SW 1271 (cell line): ENCODE measurements at places on chromosomes 6 and 20.

DNA sequence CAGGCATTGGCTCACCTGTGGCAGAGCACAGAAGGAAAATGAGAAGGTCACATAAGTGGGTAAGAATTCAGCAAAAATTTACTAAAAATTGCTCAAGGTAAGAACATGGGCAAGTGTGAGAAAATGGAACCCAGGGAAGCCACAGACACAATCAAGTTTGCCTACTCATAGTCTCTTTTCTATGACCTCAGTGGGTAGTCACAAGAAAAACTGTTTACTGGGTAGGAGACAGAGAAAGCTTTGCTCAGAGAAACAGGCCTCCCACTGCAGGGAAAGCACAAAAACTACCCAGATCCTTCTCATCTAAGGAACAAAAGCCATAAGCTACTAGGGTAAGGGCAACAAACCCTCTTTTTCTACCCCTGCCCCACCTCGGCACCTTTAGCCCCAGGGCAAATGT lies 35.2 kb downstream of the FAM184A start:
- no peak for DNase-seq

DNA sequence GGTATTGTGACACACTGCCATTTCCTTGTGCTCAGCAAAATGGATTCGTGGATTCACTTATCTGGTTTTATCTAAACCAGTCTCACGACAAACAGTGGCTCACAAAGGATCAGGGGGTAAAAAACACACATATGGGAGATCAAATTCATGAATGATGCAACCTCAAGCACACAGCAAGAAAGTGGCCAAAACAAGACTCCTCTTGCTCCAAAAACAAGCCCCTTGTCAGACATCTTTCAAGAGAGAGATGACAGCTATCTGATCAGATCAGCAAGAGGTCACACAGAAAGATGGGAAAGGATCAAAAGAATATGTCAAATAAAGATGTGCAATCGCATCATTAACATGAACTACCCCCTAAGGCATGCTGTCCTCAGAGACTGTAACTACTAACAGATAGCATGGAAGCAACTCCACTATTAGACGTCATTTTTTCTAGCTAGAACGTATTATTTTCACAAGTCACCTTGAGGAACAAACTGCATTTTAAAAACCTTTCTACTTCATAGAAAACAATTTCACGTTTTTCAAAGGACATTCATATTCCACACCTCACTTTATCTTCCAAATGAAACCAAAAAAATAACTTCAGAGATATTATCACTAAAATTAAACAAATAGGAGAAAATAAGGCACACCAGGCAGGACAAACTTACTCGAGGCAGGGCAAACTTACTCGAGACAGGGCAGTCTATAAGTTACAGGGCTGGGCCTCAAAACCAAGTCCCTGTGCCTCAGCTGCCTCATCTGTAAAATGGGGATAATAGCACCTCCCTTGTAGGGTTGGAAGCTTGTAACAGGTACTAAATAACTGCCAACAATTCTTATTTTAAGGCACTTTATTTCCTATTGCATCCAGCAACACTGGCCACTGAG lies 122.3 kb downstream of the PREX1 start:
- DNase-seq, result no peak

GRCh38 chr6:7440476-7440875 lies 50.9 kb downstream of the RIOK1 start:
- DNase-seq, result no peak

DNA sequence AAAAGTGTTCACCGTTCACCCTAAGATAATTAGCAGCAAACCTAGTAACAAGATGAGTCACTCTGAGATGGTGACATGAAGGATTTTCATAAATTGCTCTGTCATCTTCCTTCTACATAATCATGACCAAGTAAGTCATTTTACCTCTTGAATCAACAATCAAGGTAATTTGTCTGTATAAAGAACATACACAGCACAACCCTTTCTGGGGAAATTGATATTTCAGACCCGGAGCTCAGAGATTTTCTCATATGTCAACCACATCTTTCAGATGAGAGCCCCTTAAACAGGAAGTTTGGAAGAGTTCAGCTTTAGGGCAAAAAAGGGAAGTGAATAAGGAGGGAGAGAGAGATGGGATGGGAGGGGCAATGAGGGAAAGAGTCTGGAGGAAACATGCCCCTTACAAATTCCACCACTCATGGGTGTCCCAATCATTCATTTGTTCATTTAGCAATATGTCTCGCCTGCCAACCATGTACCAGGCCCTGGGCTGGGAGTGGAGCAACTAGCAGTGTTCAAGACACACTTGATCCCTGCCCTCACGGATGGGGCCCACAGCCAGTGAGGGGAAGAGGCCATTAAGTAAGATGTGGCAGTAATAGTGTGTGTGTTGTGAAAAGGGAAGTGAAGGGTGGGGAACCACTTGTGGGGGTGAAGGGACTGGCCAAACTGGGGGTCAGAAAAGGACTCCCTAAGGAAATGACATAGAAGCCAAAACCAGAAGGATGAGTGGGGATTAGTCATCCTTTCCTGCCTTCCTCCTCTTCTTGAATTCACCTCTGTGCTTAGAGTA lies 190.9 kb downstream of the MAFB start:
- no peak for DNase-seq

- DNase-seq, result no peak
These were observed 292.2 kb upstream of the JAG1 start for GRCh38 chr20:10965936-10966470.

DNA sequence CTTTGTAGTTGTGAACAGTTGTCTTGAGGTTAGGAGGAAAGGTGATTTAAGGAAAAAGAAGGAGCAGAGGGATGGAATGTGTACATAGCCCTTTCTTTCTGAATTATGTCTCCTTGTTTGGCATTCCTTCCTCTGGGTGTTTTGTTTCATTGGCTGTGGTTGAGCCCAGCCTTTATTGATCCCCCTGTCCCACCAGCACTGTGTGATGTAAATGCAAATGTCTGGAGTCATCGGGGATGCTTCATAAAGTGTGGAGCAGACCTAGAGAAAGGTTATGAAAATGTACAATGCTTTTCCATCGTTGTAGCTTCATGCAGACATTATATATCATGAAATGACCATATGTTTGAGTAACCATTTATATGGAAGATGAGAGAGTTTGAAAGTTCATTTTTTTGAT lies 164.5 kb downstream of the PLCB1 start:
- DNase-seq, result no peak

DNA sequence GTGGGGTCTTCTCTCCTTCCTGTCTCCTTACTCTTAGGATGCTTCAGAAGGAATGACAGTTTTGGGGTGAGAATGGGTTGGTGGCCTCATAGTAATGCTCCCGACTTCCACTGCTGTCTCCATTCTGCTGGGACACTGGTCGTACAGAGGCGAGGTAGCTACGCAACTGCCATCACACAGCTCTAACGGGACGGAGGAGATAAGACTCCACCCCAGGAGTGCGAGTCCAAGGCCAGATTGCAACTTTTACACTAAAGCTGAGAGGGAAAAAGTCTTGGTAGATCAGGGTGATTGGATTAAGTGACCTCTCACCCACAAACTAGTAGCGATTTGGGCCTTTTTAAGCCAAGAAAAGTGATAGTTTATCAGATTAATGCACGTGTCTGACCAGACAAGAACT lies 1.8 kb upstream of the PRR18 start:
- no peak for DNase-seq

GRCh38 chr6:62980093-62980492 lies 231.2 kb upstream of the FKBP1C start:
- no peak for DNase-seq

DNA sequence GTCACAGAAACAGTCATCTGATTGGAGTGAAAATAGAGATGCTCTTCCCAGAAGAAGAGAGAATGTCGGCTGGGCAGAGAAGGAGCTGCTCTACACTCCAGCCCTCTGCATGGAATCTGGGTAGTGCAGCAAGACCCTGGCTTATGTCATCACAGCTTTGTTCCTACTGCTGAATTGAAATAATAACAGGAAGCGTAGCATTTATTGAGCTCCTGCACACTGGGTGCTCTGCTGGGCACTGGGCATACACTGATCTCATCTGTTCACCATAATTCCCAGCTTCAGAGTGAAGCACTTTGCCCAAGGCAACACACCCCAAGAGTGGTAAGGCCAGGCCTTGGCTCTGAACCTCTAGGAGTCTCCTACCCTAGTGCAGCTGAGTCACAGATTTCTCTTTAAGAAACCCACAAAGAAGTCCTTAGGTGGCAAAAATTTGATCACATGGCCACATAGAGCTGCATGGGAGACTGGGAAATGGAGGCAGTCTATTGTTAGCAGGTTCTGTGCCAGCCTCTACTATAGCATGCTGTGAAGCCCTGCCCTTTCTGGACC lies 3.9 kb upstream of the SDCBP2 start:
- DNase-seq, result no peak

DNA sequence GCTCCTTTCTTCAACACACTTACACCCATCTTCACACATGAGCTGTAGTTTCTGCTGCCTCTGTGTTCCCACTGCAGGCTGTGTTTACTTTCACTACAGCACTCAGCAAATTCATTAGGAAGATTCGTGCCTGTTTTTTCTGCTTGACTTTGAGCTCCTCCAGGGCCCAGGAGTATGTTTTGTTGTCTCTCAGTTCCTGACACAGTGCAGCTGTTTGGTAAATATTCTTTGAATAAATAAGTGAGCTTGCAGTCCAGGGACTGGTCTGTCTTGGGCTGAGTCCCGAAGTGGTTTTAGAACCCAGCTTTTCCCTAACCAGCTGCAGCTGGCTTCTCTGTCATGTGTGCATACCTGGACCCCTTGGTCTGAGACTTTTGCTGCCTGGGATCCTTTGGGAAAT lies 46.6 kb upstream of the CCN6 start:
- DNase-seq, result no peak

GRCh38 chr20:58642441-58642840 lies 8.6 kb upstream of the STX16 start:
- no peak for DNase-seq

DNA sequence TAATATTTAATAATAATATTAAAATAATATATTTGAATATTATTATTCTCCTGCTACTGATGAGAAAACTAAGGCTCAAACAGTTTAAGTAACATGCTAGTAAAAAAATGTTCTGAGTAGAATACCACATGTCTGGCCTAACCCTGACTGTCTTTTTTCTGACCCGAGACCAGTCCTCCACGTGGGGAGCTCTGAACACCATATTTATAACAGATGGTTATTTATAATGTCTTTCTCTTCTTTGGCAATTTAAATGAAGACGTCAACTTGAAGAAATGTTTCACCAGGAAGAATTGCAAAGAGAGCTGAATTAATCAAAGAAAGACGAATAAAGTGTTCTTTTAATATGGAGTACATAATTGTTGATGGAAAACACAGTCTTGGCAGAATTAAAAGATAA lies 82.0 kb downstream of the SLC22A3 start:
- DNase-seq, result no peak

GRCh38 chr6:49979584-49979983 lies 10.2 kb upstream of the DEFB113 start:
- DNase-seq, result no peak

DNA sequence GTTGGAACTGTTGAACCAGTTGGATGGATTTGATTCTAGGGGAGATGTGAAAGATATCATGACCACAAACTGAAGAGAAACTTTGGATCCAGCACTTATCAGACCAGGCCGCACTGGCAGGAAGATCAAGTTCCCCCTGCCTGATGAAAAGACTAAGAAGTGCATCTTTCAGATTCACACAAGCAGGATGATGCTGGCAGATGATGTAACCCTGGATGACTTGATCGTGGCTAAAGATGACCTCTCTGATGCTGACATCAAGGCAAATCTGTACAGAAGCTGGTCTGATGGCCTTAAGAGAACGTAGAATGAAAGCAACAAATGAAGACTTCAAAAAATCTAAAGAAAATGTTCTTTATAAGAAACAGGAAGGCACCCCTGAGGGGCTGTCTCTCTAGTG lies 72.8 kb upstream of the CDYL start:
- DNase-seq, result no peak

- DNase-seq, result no peak
These were observed 160.7 kb downstream of the DLL1 start for GRCh38 chr6:170130201-170130621.

DNA sequence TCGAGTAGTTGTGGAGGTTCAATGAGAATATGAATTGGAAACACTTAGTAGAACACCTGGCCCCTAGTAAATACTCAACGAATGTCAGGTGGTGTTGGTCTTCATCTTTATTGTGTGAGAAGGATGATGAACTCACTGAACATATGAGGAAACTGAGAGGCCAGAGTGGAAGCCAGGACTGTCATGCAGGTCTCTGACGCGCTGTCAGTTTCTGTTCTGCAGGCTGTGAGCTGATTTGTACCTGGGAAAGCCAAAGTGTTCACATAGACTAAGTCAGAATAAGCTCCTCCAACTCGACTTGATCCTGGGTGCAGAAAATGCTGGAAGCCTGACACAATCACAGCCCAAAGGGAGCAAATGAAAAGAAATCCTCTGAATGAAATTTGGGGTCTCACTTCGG lies 222.2 kb downstream of the LY86 start:
- no peak for DNase-seq

DNA sequence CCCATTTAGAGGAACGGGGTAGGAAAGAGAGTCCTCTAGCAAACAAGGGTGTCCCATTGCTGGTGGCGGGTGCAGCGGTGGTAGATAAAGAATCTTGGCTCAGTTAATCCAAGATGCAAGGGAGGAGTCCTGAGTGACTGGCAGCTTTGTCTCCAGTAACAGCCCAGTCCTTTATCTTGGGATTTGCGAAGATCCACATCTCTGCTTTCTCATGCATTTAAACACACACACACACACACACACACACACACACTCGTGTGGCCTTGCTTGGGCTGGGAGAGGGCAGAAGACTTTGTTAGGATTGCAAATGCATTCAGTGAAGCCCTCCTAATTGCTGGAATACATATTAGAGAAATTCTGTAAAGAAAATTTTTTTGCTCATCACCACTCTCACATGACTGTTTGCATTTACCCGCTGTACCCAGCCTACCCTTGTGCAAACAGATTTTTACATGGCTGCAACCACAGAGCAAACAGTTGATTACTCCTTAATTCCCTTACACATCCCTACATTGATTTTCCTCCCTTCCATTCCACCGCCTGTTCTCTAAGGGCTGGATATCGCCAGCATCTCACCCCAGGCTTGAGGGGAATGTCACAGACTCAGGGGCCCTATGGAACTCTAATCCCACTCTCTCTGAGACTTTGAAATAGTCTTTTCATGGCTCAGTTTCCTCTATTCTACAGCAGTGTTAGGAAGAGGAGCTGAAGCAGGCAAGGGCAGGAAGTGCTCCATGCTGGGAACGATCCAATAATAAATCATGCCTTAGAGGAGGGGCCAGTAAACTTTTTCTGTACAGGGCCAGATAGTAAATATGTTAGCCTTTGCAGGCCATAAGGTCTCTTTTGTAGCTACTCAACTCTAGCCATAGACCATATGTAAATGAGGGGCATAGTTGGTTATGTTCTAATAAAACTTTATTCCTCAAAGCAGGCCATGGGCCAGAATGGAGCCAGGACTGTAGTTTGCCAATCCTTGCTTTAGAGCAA lies 3.5 kb downstream of the C6orf132 start:
- DNase-seq, result no peak

GRCh38 chr20:5364136-5364821 lies 47.5 kb upstream of the PROKR2 start:
- DNase-seq, result no peak
